Ammon's horn (tissue), 1 donor: ENCODE measurements at places on chromosomes 5 and 9.

GRCh38 chr9:93819905-93820304, 135.2 kb downstream of the BARX1 start:
- no peak for DNase-seq

GRCh38 chr5:59850766-59851165, 42.8 kb downstream of the PDE4D start:
- DNase-seq = no peak

DNA sequence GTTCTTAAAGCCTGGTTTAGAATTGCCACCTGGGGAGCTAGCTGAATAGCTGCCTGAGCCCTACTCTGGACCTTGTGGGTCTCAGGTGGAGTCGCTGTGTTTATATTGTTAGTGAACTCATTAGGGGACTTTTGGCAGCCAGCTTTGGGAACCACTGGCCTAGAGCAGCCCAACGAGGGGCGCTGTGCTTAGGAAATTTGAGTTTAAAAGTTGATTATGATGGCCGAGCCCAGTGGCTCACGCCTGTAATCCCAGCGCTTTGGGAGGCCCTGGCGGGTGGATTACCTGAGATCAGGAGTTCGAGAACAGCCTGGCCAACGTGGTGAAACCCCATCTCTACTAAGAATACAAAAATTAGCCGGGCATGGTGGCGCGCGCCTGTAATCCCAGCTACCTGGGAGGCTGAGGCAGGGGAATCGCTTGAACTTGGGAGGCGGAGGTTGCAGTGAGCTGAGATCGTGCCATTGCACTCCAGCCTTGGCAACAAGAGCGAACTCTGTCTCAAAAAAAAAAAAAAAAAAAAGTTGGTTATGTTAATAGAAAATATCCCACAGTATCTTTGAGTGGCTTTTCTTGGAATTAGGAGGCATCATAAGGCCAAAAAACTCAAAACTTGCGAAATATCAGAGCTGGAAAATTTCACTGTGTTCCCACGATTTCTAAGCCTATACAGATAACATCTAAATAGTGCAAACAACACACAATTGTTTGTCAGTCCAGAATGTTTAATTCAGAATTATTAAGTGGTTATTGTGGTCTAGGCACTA, 809 bp downstream of the MCCC2 start:
- no peak for DNase-seq

GRCh38 chr5:154193701-154194121, 3.2 kb downstream of the GALNT10 start:
- DNase-seq = no peak

DNA sequence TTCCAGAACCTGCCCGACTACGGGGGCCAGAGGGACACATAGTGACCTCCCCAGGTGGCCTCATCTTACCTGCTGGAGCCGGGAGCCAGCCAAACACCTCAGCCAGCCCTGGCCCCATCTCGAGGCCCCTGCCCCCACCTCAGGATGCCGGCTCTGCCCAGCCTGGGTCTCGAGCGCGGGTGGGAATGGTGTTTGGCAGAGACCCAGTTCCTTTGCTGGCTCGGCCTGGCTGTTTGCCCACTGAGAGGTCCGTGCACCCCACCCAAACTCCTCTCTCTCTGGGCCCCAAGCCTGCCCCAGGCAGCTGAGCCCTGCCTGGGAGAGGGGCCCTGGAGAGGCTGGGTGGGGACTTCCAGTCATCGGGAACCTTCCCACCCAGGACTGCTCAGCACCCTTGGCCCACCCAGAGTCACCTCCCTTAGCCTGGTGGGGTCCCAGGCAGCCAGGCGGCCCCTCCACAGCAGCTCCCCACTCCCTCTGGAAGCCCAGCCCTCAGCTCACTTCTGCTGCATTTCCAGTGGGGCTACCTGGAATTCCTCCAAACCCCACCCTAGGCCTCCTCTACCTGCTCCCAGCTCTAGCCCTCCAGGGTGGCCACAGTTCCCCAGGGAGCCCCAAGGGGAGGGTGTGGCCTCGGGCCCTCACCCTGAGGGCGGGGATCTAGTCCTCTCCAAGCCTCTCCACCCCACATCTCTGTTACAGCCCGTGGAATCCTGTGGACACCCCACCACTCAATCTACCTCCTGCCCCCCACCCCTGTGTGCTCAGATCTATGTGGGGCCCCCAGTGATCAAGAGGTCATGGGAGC, 42.4 kb upstream of the UBAC1 start:
- DNase-seq = no peak

GRCh38 chr9:127222388-127223095, 42.0 kb upstream of the GARNL3 start:
- no peak for DNase-seq

GRCh38 chr5:179436321-179437122, 91.3 kb upstream of the ADAMTS2 start:
- no peak for DNase-seq

DNA sequence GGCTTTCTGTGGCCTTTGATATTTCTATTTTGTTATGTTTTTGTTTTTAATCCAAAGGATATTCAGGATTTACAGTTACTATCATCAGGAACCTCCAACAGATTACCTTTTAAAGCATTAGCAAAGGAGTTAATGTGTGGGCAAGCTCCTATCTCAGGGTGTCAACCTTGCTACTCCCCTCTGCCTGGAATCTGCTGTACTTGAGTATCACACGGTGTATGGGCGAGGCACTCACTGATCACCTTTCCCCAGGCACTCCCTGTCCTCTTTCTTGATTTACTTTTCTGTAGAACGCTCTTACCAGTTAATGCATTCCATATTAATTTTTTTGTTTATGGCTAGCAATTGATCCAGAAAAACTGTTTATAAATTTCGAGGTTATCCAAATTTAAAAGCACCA, 117.0 kb upstream of the GAS1 start:
- DNase-seq = no peak

DNA sequence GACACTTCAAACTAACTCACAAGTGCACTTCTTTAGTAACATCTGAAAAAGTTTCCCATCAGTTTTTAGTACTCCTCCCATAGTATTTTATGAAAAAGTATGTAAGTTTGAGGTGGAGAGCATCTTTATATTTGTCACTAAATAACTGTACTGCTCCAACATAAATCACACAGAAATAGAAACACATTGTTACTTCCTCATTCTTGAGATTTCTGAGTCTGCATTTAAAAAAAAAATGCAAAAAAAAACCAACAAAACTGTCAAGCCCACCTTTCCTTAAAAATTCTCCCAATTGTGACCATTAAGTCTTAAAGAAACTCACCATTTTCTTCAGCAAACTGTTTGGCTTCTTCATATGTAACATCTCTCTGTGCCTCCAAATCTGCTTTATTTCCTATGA, 18.7 kb downstream of the RAB14 start:
- no peak for DNase-seq

DNA sequence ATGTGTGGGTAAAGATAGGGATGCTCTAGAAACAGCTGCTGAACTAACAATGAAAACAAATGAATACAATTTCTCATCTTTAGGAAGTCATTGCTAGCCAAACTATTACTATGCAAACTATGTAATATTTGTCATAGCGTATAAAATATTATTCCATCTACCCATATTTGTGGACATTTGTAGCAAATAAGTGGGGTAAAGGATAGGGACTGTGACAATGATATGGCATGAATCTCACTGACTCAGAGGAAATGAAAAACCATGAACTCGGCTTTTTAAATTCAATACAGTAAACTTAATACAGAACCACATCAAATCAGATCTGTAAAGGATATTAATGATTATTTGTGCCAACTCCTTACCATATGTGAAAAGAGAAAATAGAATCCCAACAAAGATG, 16.7 kb upstream of the TAS2R1 start:
- DNase-seq = no peak

DNA sequence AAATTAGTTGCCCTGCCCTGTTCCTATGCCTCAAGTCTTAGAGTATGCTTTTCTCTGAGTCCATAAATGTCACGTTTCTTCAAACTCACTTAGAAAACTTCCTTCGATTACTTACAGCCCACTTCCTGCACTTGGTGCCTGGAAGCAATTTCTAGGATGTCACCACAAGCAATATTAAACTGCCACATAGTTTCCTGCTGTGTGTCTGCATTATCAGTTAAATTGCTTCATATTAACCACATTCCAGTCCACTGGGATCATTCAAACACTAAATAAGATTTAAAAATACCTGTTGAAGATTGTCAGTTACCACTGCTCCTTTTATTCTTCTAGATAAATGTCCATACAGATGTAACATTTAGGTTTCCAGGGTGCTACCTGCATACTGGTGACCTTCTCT, 4.1 kb downstream of the DENND1A start:
- no peak for DNase-seq

DNA sequence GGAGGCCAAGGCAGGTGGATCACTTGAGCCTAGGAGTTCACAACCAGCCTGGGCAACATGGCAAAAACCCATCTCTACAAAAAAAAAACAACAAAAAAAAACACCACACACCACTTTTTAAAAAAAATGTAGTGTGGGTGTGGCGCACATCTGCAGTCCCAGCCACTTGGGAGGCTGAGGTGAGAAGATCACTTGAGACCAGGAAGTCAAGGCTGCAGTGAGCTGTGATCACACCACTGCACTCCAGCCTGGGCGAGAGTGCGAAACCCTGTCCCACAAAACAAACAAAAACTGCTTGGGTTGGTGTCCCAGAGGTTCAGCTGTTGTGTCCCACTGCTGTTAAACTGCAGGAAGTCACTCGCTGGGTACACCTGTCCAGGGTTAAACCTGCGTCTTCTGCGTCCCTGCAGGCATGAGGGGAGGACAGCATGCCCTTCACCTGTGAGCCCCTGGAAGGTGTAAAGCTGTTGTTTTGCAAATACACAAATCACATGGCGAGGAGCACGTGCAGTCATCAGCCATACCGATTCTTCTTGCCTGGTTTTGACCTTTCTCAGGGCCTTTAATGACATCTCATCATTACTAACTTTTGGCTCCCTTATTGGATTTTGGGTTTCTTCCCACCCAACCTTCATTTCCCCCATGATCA, 29.3 kb upstream of the CLPTM1L start:
- DNase-seq = no peak

DNA sequence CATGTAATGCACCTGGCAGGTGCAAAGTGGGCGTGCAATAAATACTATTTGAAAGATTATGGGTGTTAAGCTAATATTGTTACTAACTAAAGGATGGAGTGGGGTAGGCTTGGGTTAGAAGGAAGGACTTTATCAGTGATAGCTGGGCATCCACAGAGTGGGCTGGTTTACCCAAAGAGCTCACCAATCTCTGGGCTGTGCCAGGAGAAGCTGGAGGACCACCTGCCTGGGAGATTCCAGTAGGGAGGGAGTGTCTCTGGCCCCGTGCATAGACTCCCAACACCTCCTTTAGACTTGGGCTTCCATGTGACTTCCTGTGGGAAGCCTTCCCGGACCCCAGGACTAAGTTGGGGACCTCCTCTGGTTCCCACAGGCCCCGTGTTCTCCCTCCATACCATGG, 5.6 kb upstream of the URM1 start:
- DNase-seq = no peak

DNA sequence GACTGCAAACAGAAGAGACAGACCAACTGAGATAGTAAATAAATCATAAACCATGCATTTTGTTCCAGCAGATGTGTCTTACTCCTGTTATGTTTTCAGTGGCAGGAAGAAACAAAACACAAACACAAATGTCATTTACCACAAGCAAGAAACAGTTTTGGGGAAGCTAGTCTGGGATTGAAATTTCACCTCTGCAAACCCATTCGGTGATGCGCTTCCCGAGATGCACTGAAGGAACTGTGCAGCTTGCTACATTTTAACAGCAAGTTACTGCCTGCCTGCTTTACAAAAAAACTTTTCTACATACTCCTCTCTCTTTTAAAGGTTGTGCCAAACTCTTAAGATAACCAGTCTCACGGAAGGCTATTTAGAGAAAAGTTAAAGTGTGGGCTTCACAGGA, 3.2 kb downstream of the MACROH2A1 start:
- no peak for DNase-seq

GRCh38 chr5:17370651-17371050, 127.4 kb upstream of the TAF11L2 start:
- DNase-seq = no peak

- peak; percentile 66 for DNase-seq
These were observed 29.8 kb upstream of the HMCN2 start for GRCh38 chr9:130235558-130236435.

- DNase-seq = no peak
These were observed 56.7 kb upstream of the ACTBL2 start for GRCh38 chr5:57539281-57539701.

- no peak for DNase-seq
These were observed 191.0 kb downstream of the TARS1 start for GRCh38 chr5:33631786-33632185.

GRCh38 chr9:115135821-115136778, 18.1 kb upstream of the TNC start:
- no peak for DNase-seq

- DNase-seq = no peak
These were observed 9.6 kb downstream of the AIF1L start for GRCh38 chr9:131105952-131106351.

DNA sequence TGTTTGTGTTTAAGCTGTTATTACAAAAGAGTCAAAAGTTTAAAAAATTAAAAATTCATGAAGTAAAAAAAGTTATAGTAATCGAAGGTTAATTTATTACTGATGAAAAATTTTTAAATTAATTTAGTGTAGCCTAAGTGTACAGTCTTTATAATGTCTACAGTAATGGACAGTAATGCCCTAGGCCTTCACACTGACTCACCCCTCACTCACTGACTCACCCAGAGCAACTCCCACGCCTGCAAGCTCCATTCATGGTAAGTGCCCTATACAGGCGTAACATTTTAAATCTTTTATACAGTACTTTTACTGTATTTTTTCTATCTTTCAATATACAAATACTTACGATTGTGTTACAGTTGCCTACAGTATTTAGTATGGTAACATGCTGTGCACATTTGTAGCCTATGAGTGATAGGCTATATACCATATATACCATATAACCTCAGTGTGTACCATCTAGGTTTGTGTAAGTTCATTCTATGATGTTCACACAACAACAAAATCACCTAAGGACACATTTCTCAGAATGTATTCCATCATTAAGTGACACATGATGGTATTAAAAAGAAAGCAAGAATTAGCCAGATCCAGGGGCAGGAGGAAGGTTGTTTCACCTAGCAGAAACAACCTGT, 40.1 kb downstream of the DCAF10 start:
- no peak for DNase-seq
